ENCODE measurements at places on chromosomes 16 and 17. TPM values are rescaled to one million over a fixed set of nuclear protein-coding genes. Genes with fewer than 3 reads are reported as not detected.
A peak's percentile ranks its signal among the peaks of the same experiment; 100 is the strongest.

DNA sequence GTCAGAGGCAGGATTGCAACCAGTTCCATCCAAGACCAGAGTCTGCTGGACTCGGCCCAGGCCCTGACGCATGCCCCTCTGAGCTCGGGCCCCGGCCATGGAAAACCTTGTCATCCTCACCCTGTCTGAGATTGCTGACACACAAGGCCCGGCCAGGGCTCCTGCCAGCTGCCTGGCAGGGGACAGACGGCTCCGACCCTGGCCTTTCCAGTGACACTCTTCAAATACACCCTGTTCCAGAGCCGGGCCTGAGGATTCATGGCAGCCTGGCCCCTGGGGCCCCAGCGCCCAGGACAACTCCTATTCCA is 3.2 kb upstream of the PABPN1L start:
- peak; percentile 17 for DNase-seq

GRCh38 chr16:19595043-19595767 is 39.7 kb downstream of the VPS35L start:
- peak; percentile 64 for DNase-seq

Gene IGF2BP1
- total RNA-seq = 0.52 TPM

GRCh38 chr17:9181640-9182039 is 160.3 kb downstream of the NTN1 start:
- no peak for DNase-seq

DNA sequence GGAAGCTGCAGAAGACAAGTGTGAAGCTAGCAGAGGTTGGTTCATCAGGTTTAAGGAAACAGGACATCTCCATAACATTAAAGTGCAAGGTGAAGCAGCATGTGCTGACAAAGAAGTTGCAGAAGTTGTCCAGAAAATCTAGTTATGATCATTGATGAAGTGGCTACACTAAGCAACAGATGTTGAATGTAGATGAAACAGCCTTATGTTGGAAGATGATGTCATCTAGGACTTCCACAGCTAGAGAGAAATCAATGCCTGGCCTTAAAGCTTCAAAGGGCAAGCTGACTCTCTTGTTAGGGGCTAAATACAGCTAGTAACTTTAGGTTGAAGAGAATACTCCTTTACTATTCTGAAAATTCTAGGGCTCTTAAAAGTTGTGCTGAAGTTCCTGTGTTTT is 340.2 kb upstream of the SOX9 start:
- no peak for DNase-seq
